NCI-H2171 treated with DMSO at 0.1 percent for 48 hours (cell line): ENCODE measurements at places on chromosomes 2 and 18.
A peak's percentile ranks its signal among the peaks of the same experiment; 100 is the strongest.

DNA sequence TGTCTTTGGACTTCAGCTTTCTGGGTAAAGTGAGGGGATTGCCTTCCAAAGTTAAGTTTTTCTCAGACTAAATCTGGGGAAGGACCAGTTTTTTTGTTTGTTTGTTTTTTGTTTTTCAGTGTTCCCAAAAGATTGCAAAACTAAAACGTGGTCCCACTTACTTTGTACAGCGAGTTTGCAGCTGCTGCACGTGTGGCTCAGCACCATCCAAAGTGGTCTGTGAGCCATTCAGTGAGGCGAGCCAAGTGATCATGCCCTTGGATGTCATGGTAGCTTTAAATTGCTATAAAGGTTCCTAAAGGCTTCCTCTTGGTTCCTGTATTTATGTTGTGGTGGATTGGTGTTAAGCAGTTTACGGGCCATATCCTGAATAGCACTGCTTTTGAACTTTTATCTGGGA lies 23.0 kb downstream of the TET3 start:
- no peak for DNase-seq

GRCh38 chr18:46751882-46752281 lies 5.0 kb downstream of the ST8SIA5 start:
- DNase-seq: no peak

DNA sequence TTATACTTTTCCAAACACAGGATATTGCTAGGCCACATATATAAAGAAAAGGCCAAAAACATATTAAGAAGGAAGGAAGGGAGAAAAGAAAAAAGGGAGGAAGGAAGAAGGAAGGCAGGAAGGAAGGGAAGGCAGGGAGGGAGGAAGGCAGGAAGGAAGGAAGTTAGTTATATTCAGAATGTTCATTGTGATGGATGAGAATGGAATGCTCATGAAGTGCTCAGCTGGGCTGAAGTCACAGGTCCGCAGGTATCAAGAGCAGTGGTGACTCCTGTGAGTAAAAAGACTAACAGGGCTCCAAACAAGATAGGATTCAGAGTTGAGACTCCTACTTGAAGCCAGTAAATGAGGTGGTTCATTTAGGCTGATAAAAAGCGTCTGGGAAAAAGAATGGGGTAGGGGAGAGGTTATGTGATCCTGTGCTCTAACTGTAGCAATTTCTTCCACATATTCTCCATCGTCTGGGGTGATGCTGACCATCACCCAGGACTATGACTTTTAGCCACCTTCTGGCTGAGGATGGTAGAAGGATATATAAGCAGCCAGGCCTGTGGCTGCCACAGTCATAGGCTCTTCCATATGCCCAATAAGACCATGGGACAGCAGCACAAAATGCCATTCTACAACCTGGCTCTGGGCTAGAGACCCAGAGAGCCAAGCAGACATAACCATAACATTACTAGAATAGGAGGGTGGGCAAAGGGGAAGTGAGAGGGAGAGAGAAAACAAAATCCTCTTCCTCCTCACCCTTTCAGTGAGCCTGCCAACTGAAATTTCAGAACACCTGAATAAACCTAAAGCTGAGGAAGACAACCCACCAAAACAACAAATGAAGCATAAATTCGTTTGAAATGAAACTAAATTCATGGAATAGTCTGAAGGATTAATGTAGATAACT lies 173.2 kb downstream of the MYO3B start:
- DNase-seq: no peak

GRCh38 chr2:175251425-175252041 lies 70.0 kb upstream of the ATP5MC3 start:
- DNase-seq: peak; percentile 46

- no peak for DNase-seq
Observed at GRCh38 chr2:124065636-124066035, 40.5 kb downstream of the CNTNAP5 start.

DNA sequence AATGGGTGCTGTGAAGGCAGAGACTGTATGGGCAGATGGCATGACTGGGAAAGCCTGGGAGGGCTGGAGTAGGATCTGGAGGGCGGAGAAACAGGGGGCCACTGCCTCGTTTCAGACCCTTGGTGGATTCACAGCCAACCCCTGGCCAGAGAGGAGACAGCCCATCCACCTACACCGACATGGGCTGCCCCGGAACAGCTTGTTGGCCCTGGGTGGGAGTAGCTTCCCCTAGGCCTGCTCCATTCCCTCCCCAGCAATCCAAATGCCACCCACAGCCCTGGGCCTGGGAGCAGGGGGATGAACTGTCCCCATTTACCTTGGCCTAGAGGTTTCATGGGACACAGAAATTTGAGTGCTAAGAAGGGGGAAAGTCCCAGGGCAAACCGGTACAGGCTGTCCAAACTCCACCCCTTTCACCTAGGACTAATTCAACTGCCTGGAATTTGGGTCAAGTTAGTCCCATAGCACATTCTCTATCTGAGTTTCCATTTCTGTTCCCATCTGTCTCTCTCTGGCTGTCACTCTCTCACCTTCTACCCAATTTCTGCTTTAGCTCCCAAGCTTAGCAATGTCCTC lies 37.0 kb downstream of the LBH start:
- no peak for DNase-seq

GRCh38 chr2:205176546-205176945 lies 505.8 kb upstream of the NRP2 start:
- no peak for DNase-seq

GRCh38 chr2:69464575-69464974 lies 27.3 kb upstream of the NFU1 start:
- peak; percentile 69 for DNase-seq

DNA sequence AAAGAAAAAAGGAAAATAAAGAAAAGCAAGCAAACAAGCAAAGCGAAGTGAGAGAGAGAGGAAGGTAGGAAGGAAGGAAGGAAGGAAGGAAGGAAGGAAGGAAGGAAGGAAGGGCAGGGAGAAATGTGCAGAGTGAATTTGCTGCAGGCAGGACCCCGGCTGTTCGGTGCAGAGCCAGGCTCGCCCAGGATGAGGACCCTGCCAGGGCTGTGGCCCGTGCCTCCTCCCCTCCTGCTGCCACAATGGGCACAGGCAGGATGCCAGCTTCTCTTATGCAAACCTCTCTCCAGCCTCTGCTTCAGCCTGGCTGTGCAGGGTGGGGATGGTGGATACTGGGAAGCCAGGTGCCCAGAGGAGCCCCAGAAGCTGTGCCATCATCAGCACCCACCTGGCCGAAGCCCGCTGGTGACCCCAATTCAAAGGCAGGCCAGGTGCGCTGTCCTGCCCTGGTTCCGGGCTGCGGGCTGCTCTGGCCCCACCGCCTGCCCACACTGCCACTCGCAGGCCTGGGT lies 3.2 kb downstream of the GPR17 start:
- DNase-seq: no peak

- no peak for DNase-seq
Observed at GRCh38 chr2:10402062-10402585, 46.0 kb downstream of the ODC1 start.

DNA sequence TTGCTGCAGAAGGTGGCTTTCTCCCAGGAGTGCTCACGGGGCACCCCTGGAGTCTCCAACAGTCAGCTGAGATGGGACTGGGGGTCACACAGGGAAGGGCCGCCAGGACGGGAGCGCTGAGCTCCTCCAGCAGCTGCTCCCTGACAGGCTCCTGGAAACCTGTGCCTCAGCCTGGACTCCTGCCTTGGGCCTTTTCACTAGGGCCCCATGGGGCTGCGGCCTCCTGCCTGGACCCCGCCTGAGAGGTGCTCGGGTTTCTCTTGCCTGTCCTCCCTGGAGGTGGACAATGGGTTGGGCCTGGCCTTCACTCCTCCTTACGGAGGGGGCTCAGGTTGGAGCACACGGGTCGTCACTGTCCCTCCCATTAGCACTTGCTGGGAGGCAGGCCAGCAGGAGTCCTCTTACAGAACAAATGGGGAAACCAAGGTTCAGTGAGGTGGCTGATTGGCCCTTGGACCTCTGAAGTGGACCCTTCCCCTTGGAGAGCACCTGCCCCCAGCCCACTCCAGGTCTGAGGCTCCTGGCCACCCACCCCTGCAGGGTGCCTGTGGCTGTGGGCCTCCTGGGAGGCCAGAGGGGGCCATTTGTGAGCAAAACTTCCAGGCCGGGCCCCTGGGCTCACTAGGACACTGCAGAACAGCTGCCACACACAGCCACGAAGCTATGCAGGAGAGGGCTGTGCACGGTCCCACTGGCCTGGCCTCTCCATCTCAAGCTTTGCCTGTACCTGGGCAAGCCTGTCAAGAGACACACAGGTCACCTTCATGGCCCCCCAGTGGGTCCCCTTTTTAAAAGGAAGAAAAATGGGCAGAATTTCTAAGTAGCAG lies 57.1 kb upstream of the ODC1 start:
- no peak for DNase-seq

DNA sequence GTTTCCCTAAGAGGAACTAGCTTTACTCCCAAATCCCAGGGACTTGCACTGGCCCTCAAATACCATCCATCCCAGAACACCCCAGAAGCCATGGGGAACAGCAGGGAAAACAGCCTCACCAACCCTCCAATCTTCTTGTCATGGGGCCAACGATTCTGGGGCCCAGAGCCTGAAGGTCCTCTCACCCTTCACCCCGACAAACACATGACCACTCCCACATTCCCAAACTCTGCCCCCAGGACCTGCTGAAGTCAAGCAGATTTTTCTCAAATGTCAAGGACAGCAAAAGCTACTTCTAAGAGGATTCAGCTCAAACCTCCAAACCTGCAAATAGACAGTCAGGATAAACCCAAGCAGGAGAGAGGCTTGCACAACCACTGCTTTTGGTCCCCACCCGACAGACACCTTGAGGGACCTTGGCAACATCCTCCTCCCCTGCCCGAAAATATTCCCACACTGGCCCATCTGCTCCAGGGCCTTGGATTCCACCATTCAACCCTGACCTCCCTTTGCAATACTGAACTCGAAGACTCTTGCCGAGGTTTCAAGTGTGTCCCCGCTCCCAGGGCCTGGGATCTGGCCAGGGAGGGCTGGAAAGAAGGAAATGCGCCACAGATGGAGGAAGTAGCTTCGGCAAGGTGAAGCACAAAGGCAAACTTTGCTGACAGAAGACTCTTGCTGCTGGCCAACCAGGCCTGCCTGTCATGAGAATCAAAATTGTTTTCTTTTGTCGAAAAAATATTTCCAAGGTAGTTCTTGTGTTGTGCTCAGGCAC lies 143.3 kb downstream of the ZFP36L2 start:
- DNase-seq: no peak

DNA sequence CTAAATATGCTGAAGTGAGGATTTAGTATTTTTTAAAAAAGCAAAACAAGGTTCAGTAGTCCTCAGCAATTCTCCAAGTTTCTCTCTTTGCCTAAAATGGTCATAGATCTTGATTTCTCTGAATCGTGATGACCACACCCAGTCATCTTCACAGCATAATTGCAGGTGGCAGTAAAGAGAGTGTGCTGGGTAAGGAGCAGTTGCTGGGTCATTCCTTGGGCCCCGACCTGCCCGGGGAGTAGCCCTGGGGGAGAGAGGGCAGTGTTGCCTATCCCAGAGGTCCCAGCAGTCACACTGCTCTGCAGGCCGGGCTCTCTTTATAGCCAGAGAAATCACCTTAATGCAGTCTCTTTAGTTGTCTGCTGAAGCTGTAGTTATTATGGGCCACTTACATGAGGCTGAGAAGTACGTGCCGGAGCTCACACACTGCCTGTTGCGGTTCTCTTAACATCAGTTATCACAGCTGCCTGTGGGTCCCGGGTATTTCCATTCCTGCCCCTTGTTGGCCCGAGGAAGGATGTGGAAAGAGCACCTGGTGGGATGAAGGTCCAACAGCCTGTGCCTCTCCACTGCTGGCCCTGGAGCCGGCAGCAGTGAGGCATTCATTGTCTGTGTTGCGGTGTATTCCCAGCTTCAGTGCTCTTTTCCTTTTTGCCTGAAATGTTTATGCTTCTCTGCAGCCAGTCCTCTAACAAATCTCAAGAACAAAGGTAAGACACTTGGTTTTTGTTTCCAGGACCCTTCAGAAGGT lies 230.1 kb downstream of the ALPK2 start:
- DNase-seq: no peak

DNA sequence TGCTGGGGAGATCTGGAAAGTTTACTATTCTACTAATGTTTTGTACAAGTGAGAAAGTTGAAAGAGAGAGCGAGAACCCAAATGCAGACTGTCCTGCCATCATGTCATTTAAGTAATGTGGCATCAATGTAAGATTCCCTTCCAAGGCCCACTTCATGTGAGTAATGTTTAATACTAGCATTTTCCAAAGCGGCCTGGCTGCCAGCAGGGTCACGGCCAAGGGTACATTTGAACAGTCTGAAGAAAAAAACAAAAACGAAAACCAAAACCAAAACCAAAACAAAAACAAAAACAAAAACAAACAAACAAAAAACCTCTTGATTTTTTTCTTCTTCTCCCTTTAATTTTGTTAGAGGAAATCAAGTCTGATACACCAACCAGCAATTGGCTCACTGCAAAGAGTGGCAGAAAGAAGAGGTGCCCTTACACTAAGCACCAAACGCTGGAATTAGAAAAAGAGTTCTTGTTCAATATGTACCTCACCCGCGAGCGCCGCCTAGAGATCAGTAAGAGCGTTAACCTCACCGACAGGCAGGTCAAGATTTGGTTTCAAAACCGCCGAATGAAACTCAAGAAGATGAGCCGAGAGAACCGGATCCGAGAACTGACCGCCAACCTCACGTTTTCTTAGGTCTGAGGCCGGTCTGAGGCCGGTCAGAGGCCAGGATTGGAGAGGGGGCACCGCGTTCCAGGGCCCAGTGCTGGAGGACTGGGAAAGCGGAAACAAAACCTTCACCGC lies 2.2 kb downstream of the HOXD10 start:
- DNase-seq: no peak

DNA sequence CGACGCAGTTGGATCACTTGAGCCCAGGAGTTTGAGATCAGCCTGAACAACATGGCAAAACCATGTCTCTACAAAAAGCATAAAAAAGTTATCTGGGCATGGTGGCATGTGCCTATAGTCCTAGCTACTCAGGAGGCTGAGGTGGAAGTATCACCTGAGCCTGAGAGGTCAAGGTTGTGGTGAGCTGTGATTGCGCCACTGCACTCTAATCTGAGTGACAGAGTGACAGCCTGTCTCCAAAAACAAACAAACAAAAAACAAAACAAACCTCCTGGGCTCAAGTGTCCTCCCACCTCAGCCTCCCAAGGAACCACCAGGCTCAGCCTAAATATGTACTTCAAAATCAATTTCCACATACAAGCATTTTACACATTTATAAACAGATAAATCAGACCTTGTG lies 83.8 kb downstream of the STRN start:
- no peak for DNase-seq

GRCh38 chr2:147051248-147051647 lies 793.6 kb upstream of the ACVR2A start:
- no peak for DNase-seq

DNA sequence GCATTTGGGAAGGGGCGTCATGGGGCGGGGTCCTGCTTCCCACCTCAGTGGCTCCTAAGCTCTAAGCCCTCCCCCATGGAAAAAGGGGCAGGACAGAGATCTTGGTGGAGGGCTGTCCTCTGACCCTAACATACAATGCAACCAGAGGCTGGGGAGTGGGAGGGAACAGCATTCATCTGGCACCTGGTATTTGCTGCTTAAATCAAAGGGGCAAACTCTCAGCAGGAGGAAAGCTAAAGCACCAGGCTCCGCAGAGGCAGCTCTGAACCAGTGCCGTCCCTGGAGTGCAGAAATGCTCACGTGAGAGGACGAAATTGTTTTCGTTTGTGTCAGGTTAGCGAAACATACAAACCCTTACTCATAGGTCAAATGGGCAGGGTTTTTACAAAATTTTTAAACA lies 92.7 kb upstream of the PXDN start:
- no peak for DNase-seq

GRCh38 chr2:68740400-68740914 lies 5.8 kb downstream of the ARHGAP25 start:
- DNase-seq: no peak
